ENCODE measurements at places on chromosomes 12 and 14. TPM values are rescaled to one million over a fixed set of nuclear protein-coding genes. Genes with fewer than 3 reads are reported as not detected.
A peak's percentile ranks its signal among the peaks of the same experiment; 100 is the strongest.

DNA sequence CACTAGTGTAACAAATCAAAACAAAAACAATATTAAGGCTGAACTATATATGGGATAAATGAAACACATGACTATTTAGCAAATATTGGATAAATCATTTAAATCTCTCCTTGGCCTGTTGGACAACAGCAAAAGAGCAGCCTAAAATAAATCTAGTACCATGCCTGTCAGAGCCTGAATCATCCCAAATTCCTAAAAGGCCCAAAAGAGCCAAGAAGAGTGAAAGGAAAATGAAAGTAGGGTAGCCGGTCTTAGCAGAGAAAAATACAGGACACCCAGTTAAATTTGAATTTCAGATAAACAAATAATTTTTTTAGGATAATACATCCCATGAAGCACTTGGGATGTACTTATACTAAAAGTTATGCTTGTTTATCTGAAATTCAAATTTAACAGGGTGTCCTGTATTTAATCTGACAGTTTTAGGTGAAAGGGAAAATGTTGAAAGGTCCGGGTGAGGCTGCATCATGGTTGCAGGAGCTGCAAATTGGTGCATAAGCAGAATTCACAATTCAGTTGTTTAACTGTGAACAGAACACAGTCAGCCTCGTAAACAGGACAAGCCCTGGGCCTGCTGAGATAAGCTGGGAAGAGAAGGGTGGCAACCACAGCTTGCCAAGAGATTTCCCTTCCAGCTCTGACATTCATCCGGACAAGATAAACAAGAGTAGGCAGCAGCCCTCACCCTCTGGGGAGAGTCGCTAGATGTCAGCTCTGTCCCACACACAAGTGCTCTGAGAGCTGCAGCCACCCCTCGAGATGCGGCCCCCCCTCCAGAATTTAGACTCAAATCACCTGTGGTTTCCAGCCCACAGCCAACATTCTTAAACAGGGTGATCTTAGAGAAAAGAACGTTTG, 30.3 kb downstream of the DMAC2L start:
- peak; percentile 97 for DNase-seq

DNA sequence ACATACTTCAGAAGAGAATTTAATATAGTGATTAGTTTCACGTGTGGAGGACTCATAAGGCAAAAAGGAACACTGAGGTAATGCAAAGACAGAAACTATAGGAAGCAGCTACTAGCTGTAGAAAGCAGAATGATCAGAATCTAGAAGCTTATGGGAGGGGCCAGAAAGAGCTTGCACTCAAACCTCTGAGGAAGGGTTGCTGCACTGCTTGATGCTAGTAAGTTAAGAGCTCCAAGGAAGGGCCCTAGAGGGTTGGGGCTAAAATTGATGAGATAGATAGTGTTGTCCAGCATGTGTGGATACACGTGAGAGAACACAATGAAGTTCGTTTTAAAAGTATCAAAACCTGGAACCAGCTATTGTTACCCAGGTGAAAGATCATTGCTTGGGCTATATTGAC, 311.1 kb downstream of the SLC6A15 start:
- no peak for DNase-seq

DNA sequence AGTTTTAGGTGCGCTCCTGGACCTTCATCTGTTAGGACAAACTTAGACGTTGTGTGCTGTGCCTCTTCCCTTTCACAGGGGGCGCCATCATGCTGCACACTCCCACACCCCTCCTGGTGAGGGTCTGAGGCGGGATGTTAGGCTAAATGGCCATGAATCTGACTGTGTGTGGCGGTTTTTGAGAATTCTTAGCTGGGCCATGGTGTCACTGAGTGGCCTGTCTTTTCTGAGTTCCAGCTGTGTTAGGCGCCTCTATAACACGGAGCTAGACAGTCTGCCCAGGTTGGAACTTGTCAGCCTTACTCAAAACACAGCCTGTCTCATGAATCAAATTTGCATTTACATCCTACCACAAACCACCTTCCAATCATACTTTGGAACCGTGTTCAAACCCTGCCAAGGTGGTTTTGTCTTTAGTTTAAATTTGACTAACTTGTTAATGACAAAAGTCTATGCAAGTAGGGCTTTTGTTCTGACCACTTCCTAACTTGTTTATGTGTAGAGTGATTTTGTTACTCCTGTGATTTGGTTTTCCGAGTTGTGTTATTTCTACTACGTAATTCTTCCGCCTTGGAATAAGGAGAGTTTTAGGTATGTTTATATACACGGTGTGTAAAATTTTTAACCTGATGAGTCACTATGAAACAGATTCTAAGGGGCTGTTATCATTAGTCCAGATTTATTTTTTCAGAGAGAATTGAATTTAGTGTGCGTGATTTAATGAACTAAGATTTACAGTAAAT, 19.6 kb downstream of the ACVR1B start:
- DNase-seq: peak; percentile 59

FBRSL1 gene
- total RNA-seq: 3.9 TPM

HPD gene
- total RNA-seq: not detected
